ENCODE measurements at places on chromosomes 5 and 9.

- DNase-seq: no peak
These were observed 56.3 kb downstream of the SLC24A2 start for GRCh38 chr9:19732441-19732951.

- no peak for DNase-seq
These were observed 6.2 kb upstream of the SCAMP1 start for GRCh38 chr5:78354066-78354670.

DNA sequence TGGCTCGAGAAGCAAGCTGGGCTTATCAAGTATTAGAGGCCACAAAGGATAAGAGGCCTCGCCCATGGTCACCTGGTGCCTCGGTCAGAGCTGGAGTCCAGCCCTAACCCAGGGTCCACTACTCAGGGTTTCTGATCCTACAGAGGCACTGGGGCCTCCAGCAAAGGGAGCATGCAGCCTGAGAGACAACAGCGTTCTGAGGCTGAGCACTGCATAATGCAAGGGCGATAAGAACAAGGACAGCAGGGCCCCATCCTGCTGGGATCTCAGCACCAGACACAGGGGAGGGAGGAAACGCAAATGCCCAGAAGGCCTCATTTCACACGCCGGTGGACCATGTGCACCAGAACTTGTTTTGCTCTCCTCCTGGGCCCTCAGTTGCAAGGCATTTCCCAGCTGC lies 63.0 kb downstream of the C5orf15 start:
- no peak for DNase-seq

- no peak for DNase-seq
These were observed 18.1 kb upstream of the FCN1 start for GRCh38 chr9:134935701-134936345.

GRCh38 chr5:61689153-61689846 lies 357.2 kb downstream of the ZSWIM6 start:
- DNase-seq: no peak

- DNase-seq: no peak
These were observed 51.0 kb downstream of the COL27A1 start for GRCh38 chr9:114206221-114206789.

GRCh38 chr9:131289301-131290035 lies at the start of gene PLPP7:
TSS of gene PLPP7 (plus strand) at chr9:131289723. CDS start at chr9:131289998, 275 bp downstream.
- DNase-seq: peak; percentile 80

DNA sequence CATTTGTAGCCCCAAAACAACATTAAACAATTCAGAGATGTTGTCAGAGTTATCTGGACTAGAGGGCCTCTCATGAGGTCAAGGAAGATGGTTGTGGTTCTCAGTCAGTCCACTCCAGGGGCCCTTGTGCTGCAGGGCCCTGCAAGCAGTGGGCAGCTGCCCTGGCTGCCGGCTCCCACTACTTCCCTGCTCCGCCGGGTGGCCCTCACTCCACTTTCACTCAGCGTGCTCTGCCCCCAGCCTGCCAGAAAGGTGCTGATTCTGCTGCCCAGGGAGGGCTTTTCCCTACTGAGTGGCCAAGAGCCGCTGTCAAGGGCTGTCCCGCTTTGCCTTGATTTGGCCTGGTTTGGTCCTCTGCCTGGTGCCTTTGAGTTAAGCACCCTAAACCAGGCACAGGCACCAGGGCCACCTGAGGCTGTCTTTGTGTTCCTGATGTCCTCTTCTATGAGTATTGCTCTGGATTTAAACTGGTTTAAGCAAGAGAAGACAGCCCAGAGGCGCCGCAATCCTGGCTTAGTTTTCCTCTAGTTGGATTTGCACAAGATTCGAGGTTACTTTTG lies 117.2 kb downstream of the GADD45G start:
- no peak for DNase-seq

GRCh38 chr5:137453483-137454080 lies 45.5 kb downstream of the SPOCK1 start:
- DNase-seq: no peak

- DNase-seq: peak; percentile 60
These were observed 136.9 kb downstream of the ARHGAP26 start for GRCh38 chr5:142906863-142907671.

- DNase-seq: no peak
These were observed 150.7 kb upstream of the RASGRF2 start for GRCh38 chr5:80809451-80809850.

DNA sequence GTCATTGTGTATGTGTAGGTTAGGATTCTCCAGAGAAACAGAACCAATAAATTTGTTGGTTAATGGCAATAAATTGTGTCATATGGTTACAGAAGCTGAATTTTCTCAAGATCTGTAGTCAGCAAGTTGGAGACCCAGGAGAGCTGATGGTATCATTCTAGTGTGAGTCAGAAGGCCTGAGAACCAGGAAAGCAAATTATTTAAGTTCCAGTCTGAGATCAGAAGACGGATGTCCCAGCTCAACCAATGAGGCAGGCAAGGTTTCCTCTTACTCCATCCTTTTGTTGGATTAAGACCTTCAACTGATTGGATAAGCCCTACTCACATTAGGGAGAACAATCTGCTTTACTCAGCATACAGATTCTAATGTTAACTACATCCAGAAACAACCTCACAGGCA lies 656.3 kb downstream of the ANXA1 start:
- no peak for DNase-seq

DNA sequence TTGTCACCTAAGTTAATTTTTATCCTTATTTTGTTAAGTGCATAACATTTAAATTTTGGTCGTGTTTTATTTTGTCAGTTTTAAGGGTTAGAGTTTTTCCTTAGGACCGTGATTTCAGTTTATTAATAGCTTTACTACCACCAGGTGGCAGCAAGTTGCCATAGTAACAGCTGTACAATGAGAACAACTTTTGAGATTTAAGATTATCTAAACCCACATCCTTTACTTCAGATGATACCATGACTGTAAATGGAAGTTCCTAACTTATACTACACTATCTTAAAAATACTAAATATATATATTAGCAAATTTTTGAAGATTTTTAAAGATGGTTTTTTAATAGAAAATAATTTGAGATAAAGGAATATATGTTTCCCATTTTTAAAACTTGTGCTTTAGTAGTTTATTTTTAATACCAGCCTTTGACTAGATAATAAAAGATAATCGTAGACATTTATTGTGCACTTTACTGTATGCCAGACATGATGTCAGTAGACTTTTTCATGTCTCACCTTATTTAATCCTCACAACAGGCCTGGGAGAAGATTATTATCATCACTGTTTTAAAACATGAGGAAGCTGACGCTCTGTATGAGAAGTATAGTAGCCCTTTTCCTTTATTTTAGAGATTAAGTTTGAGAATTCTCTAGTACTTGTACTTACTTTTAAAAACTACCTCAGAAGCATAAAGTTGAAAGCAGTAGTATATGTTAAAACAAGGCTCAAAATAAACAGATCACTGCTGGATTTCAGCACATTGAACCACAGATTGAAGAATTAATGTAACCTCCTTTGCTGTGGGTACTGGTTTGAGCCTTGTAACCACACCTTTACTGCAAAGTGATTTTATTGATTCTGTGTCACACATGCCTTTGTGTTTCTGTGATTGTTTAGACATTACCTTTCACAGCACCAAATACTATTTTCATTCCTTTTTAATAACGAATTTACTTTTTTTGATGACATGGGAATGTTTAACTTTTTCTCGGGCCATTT lies 27.5 kb downstream of the SREK1 start:
- no peak for DNase-seq

DNA sequence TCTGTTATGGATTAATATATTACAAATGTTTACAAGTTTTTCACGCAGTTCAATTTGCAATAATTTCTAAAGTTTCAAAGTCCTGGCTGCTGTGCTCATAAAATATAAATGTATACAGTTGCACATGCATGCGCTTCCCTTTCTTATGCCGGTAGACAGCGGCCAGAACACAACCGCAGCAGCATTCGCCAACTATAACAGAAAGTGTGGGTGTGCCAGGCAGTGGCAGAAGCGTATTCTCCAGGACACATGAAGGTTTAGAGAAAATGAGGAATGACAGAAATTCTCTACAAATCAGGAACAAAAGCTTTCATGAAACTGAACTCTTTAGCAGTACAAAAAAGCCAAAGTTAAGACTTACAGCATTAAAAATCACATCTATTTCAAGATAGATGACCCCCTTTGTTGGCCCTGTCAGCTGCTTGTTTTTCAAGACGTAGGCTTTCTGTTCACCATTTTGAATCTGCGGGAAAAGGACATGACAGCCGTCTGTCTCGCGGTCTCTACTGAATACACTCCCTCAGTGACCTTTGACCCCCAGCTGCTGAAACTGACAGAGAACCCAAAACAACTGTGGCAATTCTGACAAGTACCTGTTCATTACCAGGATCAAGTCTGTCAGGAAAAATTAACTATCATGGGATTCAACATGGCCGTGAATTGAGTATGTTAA lies 252.2 kb downstream of the SLF1 start:
- DNase-seq: no peak

DNA sequence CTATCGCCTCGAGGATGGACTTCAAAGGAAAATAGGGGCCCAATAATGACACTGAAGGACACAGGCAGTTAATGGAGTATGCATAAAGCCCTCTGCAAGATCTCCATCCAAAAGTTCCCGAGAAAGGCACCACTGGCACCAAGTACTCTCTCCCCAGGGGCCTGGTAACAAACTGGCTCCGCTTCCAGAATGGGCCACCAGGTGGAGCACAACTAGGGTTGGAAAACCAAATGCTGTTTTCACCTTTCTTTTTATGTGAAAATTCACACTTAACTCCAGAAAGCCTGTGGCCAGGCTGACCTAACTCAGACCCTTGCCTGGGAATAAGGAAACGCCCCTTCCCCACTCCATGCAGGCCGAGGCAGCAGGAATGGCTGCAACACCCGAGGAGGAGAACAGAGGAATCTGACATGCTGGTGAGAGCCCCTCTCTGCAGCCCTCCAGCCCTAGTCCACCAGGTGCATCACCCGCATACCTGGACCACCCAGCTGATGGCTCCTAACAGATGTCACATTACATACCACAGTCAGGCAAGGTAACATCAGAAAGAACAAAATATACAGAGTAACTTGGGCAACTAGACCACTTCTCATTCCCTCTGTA lies 42.8 kb downstream of the CAMSAP1 start:
- DNase-seq: peak; percentile 77

DNA sequence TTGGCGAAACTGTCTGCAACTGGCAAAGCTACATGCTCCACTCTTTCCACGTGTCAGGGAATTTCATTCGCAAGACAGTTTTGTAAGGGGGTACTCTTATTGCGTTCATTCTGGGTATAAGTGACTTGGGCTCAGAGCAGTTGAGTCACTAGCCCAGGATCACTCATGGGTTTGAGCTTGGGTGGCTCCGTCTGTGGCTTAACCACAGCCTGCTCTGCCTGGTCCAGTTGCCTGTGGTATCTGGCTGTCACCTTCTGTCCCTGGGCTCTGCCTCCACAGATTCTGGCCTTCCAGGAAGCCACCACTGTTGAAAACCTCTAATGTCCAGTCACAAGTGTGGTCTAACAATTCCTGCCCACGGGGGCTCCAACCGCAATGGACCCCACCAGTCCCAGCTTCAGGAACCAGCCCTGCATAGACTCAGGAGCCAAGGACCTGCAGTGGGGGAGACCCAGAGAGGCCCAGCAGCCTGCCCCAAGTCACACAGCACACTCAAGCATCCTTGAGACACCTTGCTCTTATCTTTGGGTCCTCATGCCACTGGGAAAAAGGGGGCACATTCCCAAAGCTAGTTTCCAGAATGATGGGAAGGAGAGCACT lies 10.4 kb downstream of the KIF12 start:
- DNase-seq: no peak
